ENCODE measurements at places on chromosomes 3 and 15. TPM values are rescaled to one million over a fixed set of nuclear protein-coding genes. Genes with fewer than 3 reads are reported as not detected.

GRCh38 chr3:115385774-115386730 lies 237.3 kb upstream of the GAP43 start:
- DNase-seq, result no peak

EXD1 gene
- polyA plus RNA-seq, result not detected

- DNase-seq, result no peak
These were observed 1303.3 kb downstream of the OTOL1 start for GRCh38 chr3:162799910-162800309.

DPPA2 gene
- not detected for polyA plus RNA-seq

ICE2 gene
- 41.0 TPM for polyA plus RNA-seq

- DNase-seq, result peak; percentile 90
These were observed 10.7 kb downstream of the PDE8A start for GRCh38 chr15:84992157-84992944.

REC114 gene
- polyA plus RNA-seq, result not detected

FMN1 gene
- 0.54 TPM for polyA plus RNA-seq

DNA sequence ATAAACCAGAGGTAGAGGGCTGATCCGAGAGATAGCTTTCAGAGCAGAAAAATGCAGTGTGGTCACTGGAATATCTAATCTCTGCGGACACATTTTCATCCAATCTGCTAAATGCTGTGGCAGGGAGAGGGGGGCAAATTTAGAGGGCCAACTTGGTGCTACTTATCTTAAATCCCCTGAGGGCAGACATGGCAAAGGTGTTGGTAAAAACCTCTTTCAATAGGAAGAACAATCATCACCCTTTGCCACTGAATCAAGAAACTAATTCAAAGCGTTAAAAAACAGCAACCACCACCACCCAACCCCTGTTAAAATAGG lies 152.9 kb downstream of the MECOM start:
- DNase-seq, result no peak

ACSBG1 gene
- polyA plus RNA-seq, result 0.55 TPM

DNA sequence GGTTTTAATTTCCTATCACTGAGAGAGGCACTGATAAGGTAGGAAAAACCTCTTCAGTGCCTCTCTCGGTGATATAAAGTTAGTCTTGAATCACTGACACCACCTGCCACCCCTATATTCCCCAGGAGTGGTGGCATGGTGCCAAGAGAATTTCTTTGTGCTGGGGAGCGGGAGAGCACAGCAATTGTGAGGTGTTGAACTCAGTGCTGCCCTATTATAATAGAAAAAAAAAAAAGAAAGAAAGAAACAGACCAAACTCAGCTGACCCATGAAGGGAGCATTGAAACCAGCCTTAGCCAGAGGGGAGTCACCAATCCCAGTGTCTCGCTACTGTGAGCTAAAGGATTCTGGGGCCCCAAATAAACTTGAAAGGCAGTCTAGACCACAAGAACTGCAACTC lies 201.4 kb upstream of the STT3B start:
- DNase-seq, result no peak

DNA sequence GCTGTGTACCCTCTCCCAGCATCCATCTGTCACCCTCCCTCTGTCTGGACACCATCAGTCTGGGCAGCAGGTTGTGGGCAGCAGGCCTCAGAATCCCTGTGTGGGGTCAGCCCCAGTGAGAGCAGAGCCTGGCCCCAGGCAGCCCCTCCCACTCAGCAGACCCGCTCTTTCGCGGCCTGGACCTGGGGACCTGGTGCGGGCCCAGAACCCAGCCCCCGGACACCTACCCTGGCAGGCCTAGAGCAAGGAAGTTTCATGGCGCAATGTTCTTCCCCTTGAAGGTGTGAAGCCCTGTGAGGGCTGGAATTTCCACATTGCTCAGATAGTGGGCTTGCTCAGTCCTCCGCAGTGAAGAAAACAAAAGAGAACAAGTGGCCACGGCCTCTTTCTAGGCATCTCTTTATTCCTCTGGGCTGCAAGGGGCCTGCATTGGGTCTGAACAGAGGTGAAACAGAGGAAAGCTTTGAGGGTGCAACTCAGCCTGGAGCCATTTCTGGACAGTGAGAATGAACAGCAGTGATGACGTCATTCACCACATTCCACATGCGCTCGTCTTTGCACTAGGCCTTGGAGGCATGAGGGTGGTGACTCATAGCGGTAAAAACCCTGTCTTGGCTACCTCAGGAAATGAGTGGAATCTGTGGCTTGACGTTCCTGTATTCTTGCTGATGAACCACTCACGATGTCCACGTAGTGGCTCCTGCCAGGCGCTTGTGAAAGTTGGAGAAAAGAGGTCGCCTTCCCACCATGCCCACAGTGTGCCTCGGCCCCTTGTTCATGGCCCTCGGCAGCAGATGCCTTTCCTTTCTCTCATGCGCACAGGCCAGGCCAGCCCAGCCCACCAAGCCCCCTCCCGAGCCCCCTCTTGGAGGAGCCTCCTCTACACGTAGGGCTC lies 66.1 kb downstream of the SLC30A4 start:
- DNase-seq, result peak; percentile 61

ARIH1 gene
- polyA plus RNA-seq, result 22.4 TPM

LTK gene
- 48.4 TPM for polyA plus RNA-seq

DNA sequence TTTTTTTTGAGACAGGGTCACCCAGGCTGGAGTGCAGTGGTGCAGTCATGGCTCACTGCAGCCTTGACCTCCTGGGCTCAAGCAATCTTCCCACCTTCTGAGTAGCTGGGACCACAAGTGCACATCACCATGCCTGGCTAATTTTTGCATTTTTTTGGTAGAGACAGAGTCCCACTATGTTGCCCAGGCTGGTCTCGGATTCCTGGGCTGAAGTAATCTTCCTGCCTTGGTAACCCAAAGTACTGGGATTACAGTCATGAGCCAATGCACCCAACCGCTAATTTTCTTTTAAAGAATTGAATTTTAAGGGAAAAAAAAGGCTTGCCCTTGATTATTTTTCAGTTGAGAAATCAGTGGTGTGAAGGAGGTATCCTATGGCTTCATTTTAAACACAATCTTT lies 334.0 kb downstream of the SOX2 start:
- DNase-seq, result no peak

DNA sequence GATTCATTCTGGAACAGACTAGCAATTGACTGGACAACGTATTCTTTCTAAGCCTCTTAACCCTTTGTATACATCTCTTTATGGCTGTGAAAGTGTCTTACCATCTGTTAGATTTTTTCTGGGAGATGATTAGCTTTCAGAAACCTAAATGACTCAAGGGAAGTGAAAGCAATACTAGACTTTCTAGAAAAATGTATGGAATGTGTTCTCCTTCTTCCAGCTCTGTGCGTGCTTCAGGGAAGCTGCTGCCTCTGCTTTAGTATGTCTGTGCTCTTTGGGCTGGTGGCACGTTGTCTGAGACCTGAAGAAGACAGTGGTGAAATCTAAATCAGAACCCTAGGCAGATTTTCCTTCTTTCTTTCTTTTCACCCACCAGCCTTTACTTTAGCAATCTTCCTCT lies 89.5 kb downstream of the ITPR1 start:
- no peak for DNase-seq

TGM5 gene
- polyA plus RNA-seq, result not detected

DNA sequence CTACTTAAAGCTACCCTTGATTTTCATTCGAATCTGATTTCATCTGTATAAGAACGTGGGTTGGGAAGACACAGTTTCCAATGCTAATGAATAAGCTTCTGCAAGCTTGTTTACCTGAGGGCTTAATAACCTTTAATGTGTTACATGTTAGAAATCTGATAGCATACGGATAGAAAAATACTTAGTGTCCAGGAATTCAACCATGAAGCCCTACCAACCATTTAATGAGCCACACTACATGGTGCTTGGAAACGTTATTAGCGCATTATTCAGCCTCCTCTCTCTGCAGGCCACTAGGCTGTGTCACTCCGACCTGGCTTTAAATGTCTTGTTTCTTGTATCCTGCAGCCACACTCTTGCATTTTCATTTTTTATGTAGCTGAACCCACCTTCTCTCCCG lies 1.6 kb downstream of the FAM81A start:
- DNase-seq, result no peak

- peak; percentile 80 for DNase-seq
These were observed 897 bp upstream of the TLE3 start for GRCh38 chr15:70098461-70099166.

LDHAL6B gene
- polyA plus RNA-seq, result 0.69 TPM

GRCh38 chr15:27768732-27769475 lies 330.2 kb downstream of the OCA2 start:
- DNase-seq, result no peak

DNA sequence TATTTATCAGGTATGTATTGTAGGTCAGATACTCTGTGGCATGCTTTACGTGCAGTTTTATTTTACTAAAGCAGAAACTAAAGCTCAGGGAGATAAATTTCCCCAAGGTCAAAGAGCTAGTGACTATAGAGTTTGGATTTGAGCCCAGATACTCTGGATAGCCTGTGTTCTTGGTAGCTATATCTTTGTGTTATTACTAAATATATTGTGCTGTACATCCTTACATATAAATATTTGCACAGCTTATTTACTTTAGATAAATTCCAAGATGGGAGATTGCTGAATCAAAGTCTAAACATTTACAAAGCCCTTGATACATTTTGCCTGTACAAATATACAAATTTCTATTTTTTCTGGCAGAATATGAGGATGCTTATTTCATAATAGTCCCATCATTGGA lies 660.9 kb upstream of the NAALADL2 start:
- DNase-seq, result peak; percentile 56

GRCh38 chr3:24145481-24145880 lies 200.4 kb downstream of the NR1D2 start:
- DNase-seq, result no peak

AMIGO3 gene
- not detected for polyA plus RNA-seq

GRCh38 chr15:74826921-74827320 lies 494 bp downstream of the CPLX3 start:
- no peak for DNase-seq

GRCh38 chr15:59997070-59997701 lies 6.9 kb upstream of the FOXB1 start:
- no peak for DNase-seq

CHRM5 gene
- not detected for polyA plus RNA-seq

- no peak for DNase-seq
These were observed 11.8 kb upstream of the PLXND1 start for GRCh38 chr3:129618186-129618820.

DNA sequence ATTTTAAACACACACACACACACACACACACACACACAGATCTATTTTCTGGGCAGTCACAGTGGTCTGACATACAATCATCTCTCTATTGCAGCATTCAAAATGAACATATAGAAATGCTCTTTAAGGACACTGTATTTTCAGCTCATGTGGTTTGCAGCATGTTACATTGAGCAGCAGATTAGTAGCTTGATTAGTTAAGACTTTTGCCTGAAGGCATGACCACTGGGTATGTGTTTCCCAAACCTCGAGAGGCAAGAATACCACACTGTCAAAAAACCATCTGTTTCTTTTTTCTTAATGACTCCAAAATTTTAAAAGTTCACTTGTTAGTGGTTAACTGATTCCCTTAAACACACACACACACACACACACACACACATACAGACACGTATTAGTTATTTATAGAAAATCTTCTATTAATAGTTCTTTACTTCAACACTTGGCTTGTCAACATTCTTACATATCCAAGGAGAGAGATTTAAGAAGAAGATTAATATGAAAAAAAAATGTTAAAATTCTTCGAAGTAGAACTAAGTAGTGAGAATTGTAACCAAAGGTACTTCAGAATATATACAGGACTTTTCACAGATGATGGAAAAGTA lies 518.2 kb downstream of the CADM2 start:
- DNase-seq, result no peak

DNA sequence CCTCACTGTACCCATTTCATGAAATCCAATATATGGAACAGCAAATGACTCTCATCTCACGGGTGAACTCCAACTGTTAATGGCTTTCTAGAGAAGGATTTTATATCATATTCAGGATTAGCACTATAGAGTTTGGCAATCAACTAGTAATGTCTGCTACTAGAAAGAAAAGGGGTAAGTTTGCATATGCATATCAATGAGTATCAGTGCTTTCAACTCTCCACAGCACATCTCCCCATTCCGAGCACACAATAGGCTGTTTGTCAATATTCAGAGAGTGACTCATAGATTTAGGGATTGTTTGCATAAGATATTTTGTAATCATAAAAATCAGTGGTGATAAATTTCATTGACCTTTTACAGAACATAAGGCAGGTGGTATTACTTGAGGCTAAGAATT lies 163.2 kb upstream of the LMCD1 start:
- no peak for DNase-seq

- peak; percentile 67 for DNase-seq
These were observed 9.4 kb upstream of the CMSS1 start for GRCh38 chr3:99808163-99808794.

TM4SF18 gene
- 1.1 TPM for polyA plus RNA-seq

NEO1 gene
- 8.4 TPM for polyA plus RNA-seq

KLF15 gene
- polyA plus RNA-seq, result 9.7 TPM

DNA sequence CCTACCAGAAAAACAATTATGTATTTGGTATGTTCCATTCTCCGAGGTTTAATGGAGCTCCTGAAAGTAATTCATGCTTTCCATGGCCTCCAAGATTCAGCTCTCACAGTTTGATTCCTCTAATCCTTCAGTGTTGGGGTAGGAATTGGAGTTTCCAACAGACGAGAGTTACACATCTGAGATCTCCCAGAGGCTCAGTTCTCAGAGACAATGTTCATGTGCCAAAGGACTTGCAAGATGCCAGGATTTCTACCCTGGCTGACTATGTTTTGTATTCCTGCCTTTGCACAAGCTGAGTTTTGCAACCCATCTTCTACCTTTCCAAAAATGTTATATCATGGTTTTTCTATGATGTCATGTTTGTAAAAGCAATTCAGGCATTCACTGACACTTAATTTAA lies 322.9 kb downstream of the ERC2 start:
- no peak for DNase-seq

SLC28A1 gene
- 64.6 TPM for polyA plus RNA-seq

DNA sequence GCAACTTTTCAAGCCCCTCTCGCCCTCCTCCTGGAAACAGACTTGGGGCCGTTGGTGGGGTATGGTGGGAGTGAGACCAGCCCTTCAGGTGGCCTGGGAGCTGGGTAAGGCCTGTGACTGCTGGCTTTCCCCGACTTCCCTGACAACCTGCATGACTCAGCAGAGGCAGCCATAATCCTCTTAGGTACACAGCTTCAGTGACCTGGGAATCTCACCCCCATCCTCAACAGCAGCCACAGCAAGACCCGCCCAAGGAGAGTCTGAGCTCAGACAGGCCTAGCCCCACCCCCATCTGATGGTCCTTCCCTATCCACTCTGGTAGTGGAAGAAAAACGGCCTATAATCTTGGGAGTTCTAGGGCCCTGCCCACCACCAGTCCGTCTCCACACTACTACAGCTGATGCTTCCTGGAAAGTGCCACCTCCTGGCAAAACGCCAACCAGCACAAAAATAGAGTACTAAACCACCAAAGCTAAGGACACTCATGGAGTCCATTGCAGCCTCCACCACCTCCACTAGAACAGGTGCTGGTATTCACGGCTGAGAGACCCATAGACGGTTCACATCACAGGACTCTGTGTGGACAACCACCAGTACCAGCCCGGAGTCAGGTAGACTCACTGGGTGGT lies 13.1 kb upstream of the SLC27A2 start:
- no peak for DNase-seq

GRCh38 chr3:61914276-61914675 lies 352.9 kb downstream of the PTPRG start:
- DNase-seq, result no peak

EBLN2 gene
- polyA plus RNA-seq, result not detected

GRCh38 chr15:58985443-58985842 lies 2.0 kb upstream of the RNF111 start:
- no peak for DNase-seq

PCYT1A gene
- 47.0 TPM for polyA plus RNA-seq

FETUB gene
- polyA plus RNA-seq, result not detected
